ENCODE measurements at places on chromosomes 1 and 21. TPM values are rescaled to one million over a fixed set of nuclear protein-coding genes. Genes with fewer than 3 reads are reported as not detected.

The CA6 gene
- 1.4 TPM for total RNA-seq

The GRIK3 gene
- not detected for total RNA-seq

The ZNF697 gene
- total RNA-seq = 0.72 TPM

The ZNF496 gene
- 21.4 TPM for total RNA-seq

The NBPF1 gene
- 7.9 TPM for total RNA-seq

The TARBP1 gene
- 36.4 TPM for total RNA-seq

DNA sequence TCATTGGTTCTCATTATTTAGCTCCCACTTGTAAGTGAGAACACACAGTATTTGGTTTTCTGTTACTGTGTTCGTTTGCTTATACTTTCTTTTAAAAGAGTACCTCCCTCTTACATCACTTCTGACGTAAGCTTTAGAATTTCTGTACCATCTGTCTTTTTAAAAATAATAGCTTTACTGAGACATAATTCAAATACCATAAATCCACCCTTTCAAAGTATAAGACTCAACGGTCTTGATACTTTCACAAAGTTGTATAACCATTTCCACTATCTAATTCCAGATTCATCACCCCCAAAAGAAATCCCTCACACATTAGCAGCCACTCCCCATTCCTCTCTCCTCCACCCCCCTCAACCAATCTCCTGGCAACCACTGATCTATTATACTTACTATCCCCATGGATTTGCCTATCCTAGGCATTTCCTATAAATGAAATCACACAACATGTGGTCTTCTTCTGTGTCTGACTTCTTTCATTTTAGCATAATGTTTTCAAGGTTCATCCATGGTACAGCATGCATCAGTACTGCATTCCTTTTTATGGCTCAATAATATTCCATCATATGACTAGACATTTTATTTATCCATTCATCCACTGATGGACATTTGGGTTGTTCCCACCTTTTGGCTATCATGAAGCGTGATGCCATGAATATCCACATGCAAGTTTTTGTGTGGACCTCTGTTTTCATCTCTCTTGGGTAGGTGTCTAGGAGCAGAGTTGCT lies 104.7 kb downstream of the HLCS start:
- H3K27ac ChIP-seq = no peak overlapping the region
- peaks cover 8% of the 10 kb centered on the region for H3K4me1 ChIP-seq
- no peaks in the 10 kb centered on the region for H3K36me3 ChIP-seq
- no peak for DNase-seq
- no peaks in the 10 kb centered on the region for H3K27me3 ChIP-seq

DNA sequence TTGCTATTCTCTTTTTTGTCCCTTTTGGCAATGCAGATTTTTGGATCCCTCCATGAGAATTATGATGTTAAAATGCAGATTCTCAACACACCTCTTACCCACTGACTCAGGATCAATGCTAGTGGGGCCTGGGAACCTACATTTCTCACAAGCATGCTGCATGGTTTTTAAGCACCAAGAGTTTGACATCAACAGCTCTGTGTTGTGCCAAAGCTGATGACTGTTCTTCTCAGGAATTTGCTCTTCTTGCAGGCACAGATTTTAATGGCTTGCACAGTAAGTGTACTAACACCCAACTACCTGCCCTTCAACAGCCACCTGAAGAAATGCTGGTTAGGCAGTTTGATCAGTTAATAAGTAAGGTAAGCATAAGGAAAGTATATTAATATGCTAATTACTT lies 468.7 kb downstream of the PTBP2 start:
- no peaks in the 10 kb centered on the region for H3K4me1 ChIP-seq
- H3K27ac ChIP-seq = no peak overlapping the region
- H3K27me3 ChIP-seq = no peaks in the 10 kb centered on the region
- no peak for DNase-seq
- H3K36me3 ChIP-seq = peaks cover 5% of the 10 kb centered on the region
- no peak overlapping the region for H3K4me3 ChIP-seq

DNA sequence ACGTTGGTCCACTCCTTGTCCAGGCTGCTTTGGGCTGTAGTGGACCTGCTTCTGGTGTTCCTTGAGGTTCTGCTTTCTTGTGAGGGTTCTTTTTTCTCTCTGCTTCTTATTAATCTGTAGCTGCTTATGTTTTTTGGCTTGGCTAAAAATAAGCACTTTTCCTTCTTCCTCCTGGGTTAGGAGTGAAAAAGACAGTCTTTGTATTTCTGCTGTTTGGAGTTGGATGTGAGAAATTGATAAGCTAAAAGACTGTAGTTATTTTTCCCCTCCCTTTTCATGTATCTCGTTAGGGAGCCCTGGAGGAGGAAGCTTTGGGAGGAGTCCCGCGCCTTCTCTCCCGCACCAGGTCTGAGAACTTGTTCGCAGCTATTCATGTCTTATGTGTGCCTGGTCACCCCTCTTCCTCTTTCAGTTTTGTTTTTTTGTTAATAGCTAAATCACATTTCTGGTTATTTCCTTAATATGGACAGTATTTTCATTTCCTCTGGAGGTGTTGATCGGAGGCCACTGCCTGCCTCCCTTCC lies 79.0 kb downstream of the GALNT2 start:
- no peaks in the 10 kb centered on the region for H3K27me3 ChIP-seq
- no peak overlapping the region for H3K4me3 ChIP-seq
- peaks cover 13% of the 10 kb centered on the region for H3K4me1 ChIP-seq
- peak overlapping the region; percentile 52 for H3K27ac ChIP-seq
- no peak for DNase-seq
- H3K36me3 ChIP-seq = no peaks in the 10 kb centered on the region

GRCh38 chr1:117534995-117535467 lies 70.8 kb upstream of the TENT5C start:
- no peaks in the 10 kb centered on the region for H3K36me3 ChIP-seq
- peak; percentile 49 for DNase-seq
- peaks cover 20% of the 10 kb centered on the region for H3K4me1 ChIP-seq
- H3K27me3 ChIP-seq = no peaks in the 10 kb centered on the region
- H3K4me3 ChIP-seq = no peak overlapping the region
- H3K27ac ChIP-seq = no peak overlapping the region

DNA sequence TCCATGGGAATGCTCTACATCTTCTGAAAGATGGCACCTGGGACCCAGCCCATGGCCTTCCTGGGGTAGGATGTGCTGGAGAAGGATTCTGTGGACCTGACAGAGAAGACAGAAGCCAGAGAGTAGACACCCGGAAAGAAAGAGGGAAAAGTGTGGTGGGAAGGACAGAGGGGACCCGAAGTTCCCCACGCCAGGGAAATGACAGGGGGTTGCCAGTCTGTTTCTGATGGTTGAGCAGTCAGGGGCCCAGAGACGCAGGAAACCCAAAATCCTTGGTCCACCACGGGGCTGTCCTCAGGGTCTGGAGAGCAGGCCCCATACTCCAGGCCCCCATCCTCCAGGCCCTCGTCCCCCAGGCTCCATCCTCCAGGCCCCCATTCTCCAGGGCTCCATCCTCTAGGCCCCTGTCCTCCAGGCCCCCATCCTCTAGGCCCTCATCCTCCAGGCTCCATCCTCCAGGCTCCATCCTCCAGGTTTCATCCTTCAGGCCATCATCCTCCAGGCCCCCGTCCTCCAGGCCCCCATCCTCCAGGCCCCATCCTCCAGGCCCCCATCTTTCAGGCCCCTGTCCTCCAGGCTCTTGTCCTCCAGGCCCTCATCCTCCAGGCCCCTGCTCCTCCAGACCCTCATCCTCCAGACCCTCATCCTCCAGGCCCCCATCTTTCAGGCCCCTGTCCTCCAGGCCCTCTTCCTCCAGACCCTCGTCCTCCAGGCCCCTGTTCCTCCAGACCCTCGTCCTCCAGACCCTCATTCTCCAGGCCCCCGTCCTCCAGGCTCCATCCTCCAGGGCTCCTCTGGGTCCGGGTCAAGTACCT lies 1.0 kb upstream of the TFF2 start:
- no peak overlapping the region for H3K27ac ChIP-seq
- no peak for DNase-seq
- H3K4me3 ChIP-seq = no peak overlapping the region
- H3K4me1 ChIP-seq = no peaks in the 10 kb centered on the region
- no peaks in the 10 kb centered on the region for H3K36me3 ChIP-seq
- H3K27me3 ChIP-seq = no peaks in the 10 kb centered on the region

GRCh38 chr1:221620437-221621384 lies 121.2 kb downstream of the DUSP10 start:
- H3K27ac ChIP-seq = no peak overlapping the region
- H3K4me3 ChIP-seq = no peak overlapping the region
- no peak for DNase-seq
- H3K36me3 ChIP-seq = no peaks in the 10 kb centered on the region
- H3K27me3 ChIP-seq = no peaks in the 10 kb centered on the region

DNA sequence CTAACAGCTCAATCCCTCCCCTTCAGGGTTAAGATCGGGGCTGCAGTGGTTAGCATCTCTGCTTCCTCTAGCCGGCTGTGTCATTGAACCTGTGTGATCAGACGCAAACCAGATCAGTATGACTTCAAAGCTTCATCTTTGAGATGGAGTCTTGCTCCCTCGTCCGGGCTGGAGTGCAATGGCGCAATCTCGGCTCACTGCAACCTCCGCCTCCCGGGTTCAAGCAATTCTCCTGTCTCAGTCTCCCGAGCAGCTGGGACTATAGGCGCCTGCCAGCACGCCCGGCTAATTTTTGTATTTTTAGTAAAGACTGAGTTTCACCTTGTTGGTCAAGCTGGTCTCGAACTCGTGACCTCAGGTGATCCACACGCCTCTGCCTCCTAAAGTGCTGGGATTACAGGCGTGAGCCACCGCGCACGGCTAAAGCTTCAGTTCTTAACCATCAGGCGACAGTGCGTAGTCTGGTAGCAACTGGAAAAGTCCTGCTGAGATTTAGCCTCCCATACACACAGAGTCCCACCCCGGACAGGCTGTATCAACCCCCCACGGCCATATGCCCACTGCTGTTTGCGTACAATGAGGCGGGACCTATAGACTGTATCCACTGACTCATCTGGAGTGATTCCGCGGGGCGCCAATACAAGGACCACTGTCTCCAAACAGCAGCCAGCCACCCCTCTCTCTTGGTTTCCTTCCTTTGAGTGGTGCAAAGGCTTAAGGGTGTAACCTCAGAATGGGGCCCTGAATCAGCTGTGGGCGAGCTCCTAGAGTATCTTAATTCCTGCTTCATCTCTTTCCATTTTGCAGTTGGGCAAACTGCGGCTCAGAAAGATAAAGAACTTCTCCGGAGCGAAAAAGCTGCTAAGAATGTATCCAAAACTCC lies 23.3 kb downstream of the CELA3A start:
- DNase-seq = peak; percentile 89
- H3K4me1 ChIP-seq = peaks cover 27% of the 10 kb centered on the region
- H3K4me3 ChIP-seq = peak overlapping the region; percentile 96

DNA sequence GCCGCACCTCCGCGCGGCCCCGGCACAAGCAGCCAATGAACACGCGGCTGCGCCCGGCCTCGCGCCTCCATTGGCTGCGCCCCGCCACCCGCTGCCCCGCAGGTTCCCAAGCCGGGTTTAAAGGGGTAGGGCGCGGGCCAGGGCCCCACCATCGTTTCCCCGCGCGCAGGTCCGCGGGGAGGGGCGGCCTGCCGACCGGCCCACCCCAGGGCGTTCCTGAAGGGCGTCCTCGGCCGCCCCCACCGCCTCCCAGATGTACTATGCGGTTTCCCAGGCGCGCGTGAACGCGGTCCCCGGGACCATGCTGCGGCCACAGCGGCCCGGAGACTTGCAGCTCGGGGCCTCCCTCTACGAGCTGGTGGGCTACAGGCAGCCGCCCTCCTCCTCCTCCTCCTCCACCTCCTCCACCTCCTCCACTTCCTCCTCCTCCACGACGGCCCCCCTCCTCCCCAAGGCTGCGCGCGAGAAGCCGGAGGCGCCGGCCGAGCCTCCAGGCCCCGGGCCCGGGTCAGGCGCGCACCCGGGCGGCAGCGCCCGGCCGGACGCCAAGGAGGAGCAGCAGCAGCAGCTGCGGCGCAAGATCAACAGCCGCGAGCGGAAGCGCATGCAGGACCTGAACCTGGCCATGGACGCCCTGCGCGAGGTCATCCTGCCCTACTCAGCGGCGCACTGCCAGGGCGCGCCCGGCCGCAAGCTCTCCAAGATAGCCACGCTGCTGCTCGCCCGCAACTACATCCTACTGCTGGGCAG lies at the start of gene OLIG1:
OLIG1 (plus strand) TSS at position 148 of the 750 bp plus-strand sequence; CDS start at position 254, 106 bp downstream.
- H3K36me3 ChIP-seq = no peaks in the 10 kb centered on the region
- no peak for DNase-seq
- no peak within 1 kb of the TSS for H3K27ac ChIP-seq

GRCh38 chr1:172163498-172164215 lies 256.8 kb upstream of the C1orf105 start:
- no peaks in the 10 kb centered on the region for H3K36me3 ChIP-seq
- DNase-seq = no peak
- no peaks in the 10 kb centered on the region for H3K27me3 ChIP-seq
- H3K4me3 ChIP-seq = no peak overlapping the region
- H3K27ac ChIP-seq = no peak overlapping the region
- H3K4me1 ChIP-seq = no peaks in the 10 kb centered on the region

DNA sequence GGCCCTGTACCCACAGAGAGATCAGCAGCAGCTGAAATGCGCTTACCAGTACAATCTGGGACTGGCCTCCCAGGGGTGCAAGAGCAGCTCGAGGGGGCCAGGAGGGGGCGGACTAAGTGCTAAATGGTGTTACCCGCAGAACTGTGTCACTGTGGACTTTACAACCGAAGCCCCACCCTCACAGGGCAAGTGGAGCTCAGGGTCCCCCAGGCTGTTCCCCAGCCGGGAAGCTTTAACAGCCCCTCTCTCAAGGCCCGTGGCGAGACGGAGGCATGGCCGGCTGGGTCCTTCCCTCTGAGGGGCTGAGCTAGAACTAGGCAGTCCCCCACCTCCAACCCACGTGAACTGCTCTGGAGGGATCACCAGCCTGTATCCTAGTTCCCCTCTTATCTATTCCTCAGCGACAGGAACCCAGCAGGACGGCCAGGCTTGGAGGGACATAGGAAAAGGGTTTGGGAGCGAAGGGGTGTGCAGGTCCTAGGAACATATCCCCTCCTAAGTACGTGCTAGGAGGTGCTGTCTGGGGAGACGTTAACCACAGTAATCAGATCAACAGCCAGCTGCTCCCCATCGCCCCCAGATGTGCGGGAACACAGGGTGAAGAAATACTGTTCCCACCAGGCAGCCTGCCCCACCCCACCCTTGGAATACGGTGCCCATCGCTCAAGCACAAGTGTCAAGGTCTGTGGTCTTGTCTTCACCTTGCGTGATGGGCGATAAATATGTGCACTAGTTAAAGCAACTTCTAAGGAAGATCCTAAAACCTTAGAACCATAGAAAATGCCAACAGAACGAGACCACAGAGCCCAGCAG lies 24.4 kb downstream of the ZBTB17 start:
- peaks cover 59% of the 10 kb centered on the region for H3K4me1 ChIP-seq
- H3K36me3 ChIP-seq = peaks cover 3% of the 10 kb centered on the region
- DNase-seq = peak; percentile 41
- no peaks in the 10 kb centered on the region for H3K27me3 ChIP-seq
- no peak overlapping the region for H3K4me3 ChIP-seq

DNA sequence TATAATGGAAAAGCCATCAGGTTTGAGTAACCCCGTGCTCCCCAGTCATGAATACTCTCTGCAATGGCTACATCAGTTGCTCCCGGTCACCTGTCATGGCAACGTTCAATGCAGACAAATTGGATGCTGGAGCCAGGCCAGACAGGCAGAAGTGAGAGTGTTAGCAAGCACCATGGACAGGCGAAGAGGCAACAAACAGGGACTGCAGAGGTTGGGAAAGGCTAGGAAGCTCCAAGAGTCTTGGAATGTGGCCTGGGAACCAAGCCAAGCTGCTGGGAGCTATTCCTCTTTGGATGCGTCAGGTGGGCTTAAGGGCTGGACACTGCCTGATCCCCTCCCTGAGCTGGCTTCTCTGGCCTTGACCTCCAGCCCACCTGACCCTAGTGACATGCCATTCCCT lies 102.9 kb downstream of the ACTL8 start:
- no peak for DNase-seq
- H3K27ac ChIP-seq = no peak overlapping the region
- H3K4me3 ChIP-seq = no peak overlapping the region

- H3K36me3 ChIP-seq = no peaks in the 10 kb centered on the region
- H3K27me3 ChIP-seq = no peaks in the 10 kb centered on the region
- no peak for DNase-seq
- H3K4me1 ChIP-seq = no peaks in the 10 kb centered on the region
- no peak overlapping the region for H3K27ac ChIP-seq
- H3K4me3 ChIP-seq = no peak overlapping the region
Measured at GRCh38 chr1:103457886-103458455, 67.5 kb upstream of the RNPC3 start.
